ENCODE measurements at places on chromosomes 5 and 9. TPM values are rescaled to one million over a fixed set of nuclear protein-coding genes. Genes with fewer than 3 reads are reported as not detected.

GRCh38 chr5:154756009-154756867 is 1.1 kb downstream of the LARP1 start:
- DNase-seq: no peak

GRCh38 chr5:6307304-6307703 is 71.0 kb downstream of the MED10 start:
- DNase-seq: peak; percentile 8

GRCh38 chr5:77024490-77024889 is 5.7 kb upstream of the AGGF1 start:
- no peak for DNase-seq

DNA sequence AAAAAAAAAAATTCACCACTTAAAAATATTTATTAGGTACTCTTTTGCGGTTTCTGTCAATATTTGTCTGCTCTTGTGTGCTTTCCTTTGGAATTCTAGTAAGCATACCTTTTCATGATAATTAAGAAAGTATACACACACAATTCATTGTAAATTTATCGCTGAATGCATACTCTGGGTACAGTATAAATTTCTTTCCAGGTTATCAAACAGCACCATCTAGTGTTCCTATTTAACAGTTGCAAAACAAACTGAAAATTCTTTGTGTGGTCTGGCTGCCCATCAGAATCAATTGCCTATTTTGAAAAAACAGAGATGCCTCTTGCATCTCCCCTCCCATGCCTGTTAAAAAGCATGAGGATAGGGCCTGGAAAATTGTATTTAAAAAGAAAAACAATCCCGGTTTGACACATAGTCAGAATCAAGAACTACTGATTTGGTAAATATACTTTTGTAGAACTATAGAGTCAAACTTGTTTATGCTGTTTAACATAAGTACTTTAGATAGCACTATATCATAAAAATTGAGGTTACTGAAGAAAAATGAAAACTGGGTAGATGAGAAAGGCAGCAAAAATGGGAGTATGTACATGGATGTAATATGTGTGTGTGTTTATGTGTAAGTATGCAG is 16.2 kb downstream of the PGGT1B start:
- peak; percentile 11 for DNase-seq

DNA sequence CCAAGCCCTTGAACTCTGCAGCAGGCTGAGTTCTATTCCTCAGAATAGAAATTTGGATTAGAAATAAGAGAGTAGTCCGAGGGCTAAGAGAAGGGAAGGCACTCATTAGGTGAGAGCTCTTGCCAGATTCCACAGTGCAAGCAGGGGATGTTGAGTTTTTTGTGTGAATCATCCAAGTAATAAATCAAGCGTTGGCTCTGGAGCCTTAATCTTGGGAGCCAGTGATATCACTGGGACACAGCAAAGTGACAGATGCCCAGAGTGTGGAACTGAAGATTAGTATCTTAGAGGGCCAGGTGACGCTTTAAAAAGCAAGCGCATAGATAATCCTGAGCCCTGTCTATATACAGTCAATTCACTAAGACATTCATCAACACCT is 60.3 kb downstream of the FOXD1 start:
- no peak for DNase-seq

DNA sequence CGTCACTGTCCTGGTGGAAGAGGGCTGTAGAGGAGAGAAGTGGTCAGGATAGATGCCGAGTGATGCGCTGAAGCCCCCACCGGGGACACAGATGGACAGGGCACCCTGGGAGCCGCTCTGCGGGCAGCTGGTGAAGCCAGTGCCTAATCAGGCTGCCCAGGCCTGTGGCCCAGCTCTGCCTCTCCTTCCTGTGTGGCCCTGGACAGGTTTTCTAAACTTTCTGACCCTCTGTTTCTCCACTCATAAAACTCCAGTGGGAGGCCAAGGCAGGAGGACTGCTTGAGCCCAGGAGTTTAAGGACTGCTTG is 86.1 kb downstream of the C5orf15 start:
- DNase-seq: no peak

GRCh38 chr5:39249564-39250274 is 30.4 kb upstream of the FYB1 start:
- no peak for DNase-seq

DNA sequence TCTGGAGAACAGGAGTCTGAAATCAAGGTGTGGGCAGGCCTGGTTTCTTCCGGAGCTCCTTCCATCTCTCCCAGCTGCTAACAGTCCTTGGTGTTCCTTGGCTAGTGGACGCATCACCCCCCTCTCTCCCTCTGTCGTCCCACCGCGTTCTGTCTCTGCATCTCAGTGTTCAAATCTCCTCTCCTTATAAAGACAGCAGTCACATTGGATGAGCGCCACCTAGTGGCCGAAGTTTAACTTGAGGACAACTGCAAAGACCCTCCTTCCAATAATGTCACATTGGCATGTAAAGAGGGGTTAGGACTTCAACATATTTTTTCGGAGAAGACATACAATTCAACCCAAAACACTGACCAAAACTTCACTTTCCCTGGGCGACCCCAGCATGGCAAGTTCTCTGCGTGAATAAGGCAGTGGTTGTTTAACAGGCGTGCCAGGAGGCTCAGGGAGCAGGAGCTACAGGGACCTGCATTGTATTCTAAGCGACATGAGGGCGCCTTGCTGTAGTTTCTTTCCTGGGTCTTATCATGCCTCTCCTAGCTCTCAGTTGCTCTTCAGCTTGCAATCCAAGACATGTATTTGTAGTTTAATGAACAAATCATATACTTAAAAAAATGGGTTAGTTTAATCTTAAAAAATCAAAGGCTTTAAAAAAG is 27.9 kb upstream of the BASP1 start:
- peak; percentile 65 for DNase-seq

Gene SLC27A6
- total RNA-seq: 4.7 TPM

- DNase-seq: no peak
These were observed 2.3 kb downstream of the CNOT8 start for GRCh38 chr5:154860765-154861164.

DNA sequence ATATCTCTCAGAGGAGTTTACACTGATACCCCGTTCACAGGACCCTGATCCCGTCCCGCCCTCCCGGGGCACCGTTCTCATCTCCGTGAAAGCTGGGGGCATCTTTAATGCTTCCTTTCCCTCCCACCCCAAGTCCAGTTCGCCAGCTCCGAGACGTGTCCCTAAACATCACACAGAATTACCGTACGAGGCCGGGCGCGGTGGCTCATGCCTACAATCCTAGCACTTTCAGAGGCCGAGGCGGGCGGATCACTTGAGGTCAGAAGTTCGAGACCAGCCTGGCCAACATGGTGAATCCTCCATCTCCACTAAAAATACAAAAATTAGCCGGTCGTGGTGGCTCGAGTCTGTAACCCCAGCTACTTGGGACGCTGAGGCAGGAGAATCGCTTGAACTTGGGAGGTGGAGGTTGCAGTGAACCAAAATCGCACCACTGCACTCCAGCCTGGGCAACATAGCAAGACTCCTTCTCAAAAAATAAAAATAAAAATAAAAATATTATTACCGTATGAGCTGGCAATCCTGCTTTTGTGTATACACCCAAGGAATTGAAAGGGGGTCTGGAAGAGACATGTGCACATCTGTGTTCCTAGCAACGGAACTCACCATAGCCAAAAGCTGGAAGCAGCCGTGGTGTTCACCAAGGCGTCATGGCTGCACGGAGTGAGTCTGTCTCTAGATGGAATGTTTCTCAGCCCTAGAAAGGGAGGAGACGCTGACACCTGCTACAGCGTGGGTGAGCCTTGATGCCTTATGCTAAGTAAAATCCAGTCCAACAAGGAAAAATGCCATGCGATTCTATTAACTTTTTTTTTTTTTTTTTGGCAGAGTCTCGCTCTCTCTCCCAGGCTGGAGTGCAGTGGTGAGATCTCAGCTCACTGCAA is 1.2 kb upstream of the ABO start:
- DNase-seq: no peak

Gene HMGCS1
- total RNA-seq: 20.1 TPM

- no peak for DNase-seq
These were observed 87.9 kb downstream of the PRDM6 start for GRCh38 chr5:123176938-123177275.

Gene ARHGEF37
- total RNA-seq: 1.1 TPM

GRCh38 chr5:76000582-76000981 is 82.6 kb upstream of the SV2C start:
- DNase-seq: no peak

Gene ANKS6
- 5.6 TPM for total RNA-seq

DNA sequence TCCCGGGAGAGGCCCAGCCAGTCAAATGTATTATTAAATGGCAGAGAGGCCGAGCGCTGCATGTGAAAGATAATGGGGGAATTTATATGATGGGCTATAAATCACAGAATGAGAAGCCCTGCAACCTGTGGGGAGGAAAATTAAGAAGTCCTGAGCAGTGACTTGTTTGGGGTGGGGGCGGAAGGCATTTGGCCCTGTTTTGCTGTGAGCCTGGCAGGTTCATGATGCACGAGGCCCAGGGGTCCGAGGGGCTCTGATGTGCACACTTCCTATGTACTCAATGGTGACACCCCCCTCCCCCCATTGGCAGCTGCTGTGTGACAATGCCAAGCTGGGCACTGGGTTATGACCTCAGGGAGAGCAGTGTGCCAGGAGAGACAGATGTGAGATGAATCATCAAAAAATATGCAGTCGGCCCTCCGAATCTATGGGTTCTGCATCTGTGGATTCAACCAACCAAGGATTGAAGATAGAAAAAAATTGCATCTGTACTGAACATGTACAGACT is 13.7 kb upstream of the DAB2IP start:
- no peak for DNase-seq

DNA sequence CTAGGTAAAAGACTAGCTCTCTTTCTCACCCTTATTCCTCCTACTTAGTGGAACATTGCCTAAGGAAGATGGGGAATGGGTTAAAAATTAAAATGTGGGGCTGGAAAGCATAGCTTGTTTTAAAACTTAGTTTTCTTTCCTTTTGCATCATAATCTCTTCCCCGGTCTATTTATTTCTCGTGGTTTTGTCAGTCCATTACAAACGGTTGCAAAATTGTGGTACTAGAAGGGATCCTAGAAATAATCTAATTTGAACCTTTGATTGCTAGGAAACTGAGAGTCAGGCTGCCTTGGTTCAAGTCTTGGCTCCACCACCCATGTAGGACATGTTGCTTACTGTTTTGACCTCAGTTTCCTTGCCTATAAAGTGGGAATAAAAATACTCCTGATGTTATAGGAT is 1.3 kb downstream of the IL31RA start:
- no peak for DNase-seq

Gene PCDHGA8
- total RNA-seq: 0.19 TPM

- DNase-seq: no peak
These were observed 244.7 kb upstream of the SLC30A5 start for GRCh38 chr5:68849103-68849502.

GRCh38 chr5:138391859-138392386 is 39.4 kb downstream of the KDM3B start:
- no peak for DNase-seq

GRCh38 chr5:73160239-73160671 is 12.7 kb upstream of the TMEM174 start:
- DNase-seq: peak; percentile 12

Gene NR2F1
- 2.3 TPM for total RNA-seq

DNA sequence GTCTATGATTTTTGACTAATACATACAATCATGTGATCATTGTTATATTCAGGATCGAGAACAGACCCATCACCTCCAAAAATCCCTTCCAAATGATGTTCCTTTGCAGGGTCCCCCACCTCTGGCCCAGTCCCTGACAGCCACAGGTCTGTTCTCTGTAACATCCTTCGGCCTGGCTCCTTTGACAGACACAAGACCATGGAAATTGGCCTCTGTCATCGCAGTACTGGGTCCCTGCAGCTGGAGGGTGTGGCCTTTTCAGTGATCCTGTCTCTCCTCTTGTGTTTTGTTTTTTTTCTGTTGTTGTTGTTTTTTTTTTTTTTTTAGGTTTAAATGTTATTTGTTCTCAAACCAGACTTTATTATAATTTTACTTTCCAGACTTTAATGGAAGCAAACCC is 27.4 kb upstream of the ANKRD33B start:
- DNase-seq: no peak
